Stimulated activated CD8-positive, alpha-beta memory T cell treated with anti-CD3 and anti-CD28 coated beads, Interleukin-15, amount 100 ng/mL, for 4 hours (primary cell): ENCODE measurements at places on chromosomes 5 and 9.

- DNase-seq: no peak
Observed at GRCh38 chr9:98873951-98874371, 66.5 kb downstream of the GALNT12 start.

- no peak for DNase-seq
Observed at GRCh38 chr5:147504535-147504934, 5.3 kb downstream of the DPYSL3 start.

- DNase-seq: no peak
Observed at GRCh38 chr9:37706290-37706689, 47.3 kb upstream of the TRMT10B start.

GRCh38 chr9:98755006-98755618 is 41.2 kb downstream of the ANKS6 start:
- no peak for DNase-seq

DNA sequence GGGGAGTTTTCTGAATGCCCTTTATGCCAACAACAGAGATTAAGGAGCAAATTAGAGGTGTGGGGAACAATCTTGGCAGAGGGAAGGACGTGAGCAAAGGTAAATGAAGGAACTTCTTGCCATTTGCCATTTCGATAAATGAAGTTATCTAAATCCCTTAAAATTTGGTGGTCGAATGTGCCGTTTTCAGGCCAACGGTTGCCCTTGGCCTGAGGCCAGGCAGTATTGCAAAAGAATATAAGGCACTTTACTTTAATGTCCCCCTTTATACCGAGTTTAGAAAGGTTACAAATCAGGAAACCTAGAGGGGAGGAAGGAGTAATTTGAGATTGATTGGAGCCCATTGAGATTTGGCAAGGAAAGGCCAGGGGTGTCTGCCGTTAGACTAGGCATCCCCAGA is 26.3 kb downstream of the C9orf50 start:
- DNase-seq: no peak

- DNase-seq: no peak
Observed at GRCh38 chr9:36318212-36318802, 60.1 kb upstream of the GNE start.

DNA sequence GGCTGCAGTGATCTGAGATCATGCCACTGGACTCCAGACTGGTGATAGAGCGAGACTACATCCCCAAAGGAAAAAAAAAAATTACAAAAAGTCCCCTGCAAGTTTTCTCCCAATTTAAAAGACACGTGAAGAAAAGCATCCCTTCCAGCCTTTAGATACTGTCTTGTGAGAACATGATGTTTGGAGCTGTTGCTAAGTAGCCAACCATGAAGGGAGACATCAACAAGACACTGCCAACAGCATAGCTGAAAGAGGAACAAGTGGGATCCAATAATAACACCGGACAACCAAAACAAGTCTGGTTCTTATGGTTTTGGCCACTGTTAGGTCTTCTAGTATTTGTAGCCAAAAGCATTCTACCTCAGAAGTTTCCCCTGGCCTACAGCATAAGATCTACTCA is 118.9 kb upstream of the CCDC180 start:
- no peak for DNase-seq

DNA sequence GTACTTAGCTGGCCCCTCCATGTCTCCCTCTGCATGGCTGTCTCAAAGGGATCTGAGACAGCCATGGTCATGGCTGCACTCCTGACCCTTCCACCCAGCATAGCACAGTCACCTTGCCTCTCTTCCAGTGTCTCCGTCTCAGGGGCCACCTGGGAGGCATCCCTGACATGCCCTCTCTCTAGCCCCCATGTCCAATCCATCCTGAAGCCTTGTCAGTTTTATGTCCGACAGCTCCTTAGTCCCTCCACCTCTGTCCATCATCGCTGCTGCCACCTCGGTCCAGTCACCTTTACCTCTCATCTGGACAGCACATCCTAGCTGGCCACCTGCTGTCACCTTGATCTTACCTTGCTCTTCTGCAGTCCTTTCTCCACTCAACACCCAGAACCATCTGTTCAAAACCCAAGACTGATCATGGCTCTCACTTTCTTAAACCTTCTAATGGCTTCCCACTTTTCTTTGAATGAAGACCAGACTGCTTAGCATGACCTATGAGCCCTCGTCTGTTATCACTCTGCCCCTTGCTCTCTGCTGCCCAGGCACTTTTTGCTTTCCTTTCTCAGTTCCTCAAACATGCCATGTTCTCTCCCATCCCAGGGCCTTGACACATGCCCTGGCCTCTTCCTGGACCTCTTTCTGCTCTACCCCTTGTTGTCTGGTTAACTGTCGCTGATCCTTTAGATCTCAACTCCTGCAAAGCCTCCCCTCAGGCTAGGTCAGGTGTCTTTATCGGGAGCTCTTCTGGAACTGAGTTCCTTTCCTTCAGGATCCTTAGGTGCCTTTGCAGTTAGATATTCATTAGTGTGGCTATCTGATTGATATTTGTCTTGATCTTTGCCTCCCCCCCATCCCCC is 181.8 kb upstream of the PITX1 start:
- DNase-seq: no peak

GRCh38 chr5:53233645-53234405 is 124.3 kb upstream of the MOCS2 start:
- DNase-seq: no peak

- DNase-seq: no peak
Observed at GRCh38 chr9:38030658-38031057, 38.4 kb downstream of the SHB start.

GRCh38 chr5:491119-491855 is 33.0 kb downstream of the SLC9A3 start:
- no peak for DNase-seq

DNA sequence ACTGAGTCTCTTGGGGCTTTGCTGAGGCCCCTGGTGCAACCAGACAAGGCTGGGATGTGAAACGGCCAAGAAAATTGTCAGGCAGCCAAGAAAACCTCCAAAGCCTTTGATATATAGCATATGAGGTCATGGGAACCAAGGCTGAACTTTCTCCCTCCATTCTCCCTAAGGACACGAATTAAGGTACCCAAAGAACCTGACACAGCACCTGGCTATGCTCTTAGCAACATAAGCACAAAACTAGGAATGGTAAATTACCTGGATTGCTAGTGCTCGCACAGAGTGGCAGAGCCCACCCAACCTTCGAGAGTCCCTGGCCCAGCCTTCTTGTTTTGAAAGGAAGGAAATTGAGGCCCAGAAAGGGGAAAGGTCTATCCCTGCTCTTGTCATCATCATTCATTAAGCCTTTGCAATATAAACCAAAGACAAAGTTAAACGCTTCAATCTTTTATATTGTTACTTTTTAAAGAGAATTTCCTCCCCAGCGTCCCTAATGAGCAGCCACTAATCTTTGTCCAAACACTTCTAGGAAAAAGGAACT is 220.0 kb upstream of the NR4A3 start:
- DNase-seq: no peak

- DNase-seq: no peak
Observed at GRCh38 chr5:149320791-149321330, 24.4 kb upstream of the GRPEL2 start.

GRCh38 chr9:94675008-94675881 is 35.9 kb upstream of the FBP1 start:
- no peak for DNase-seq

GRCh38 chr5:149614034-149614907 is 33.0 kb downstream of the ARHGEF37 start:
- no peak for DNase-seq

- no peak for DNase-seq
Observed at GRCh38 chr5:108655750-108656450, 91.8 kb upstream of the FER start.

GRCh38 chr5:8471581-8471980 is 602.6 kb downstream of the MTRR start:
- DNase-seq: no peak

DNA sequence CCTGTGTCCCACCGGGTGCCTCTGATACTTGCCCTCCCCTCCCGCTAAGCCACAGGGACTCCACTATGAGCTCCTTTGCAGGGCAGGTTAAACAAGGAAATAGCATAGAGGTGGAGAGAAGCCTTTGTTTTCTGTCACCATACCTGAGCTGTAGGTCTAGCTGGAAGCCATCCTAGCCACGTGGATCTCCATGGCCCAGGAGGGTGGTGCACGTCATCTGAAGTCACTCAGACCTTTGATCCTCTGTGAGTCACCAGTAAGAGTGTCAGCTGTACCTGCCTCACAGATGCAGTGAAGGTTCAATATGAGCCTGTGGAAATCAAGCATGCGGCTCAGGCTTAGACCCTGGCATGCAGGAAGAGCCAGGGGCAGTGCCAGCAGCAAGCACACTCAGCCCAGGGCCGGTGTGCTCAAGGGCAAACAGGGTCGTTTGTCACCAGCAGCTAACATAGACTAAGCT is 55.1 kb downstream of the ASS1 start:
- no peak for DNase-seq

- no peak for DNase-seq
Observed at GRCh38 chr5:80987078-80987766, 27.1 kb downstream of the RASGRF2 start.

DNA sequence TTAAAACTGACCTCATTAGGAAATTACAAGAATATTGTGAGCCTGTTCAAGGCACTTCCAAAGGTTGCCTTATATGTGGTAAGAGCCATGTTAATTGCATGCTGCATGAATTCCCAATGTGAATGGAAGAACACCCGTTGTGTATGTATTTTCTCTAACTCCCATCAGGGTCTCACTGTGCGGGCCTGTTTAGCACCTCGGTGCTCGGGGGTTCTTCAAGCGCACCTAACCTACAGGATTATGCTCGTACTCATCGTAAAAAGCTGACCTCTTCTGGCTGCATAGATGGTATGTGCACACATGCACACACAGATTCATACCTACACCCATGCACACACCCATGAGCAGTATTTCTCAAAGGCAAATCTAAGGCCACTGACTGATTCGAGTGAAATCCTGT is 66.1 kb downstream of the PPIP5K2 start:
- no peak for DNase-seq

DNA sequence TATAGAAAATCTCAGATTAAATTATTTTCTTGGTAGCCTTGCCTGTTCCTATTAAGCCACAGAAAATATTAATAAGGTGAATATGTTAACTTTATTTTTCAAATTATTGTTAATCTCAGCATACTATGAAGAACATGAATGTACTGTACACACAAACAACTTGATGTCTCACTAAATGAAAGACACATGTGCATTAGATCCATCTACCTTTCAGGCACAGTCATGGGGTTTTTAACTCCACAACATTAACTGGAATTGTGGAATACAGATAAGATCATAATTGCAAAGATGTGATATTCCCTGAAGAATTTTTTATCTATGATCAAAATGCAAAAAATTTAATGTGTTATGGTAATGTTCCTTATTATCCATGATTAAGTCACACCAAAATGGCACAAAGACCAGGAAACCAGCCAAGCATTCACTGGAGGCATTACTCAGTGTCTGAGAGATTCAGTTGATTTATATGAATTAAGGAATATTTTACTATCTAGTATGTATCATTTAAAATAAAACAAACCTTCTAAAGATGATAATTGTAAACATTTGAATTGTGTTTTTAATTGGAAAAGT is 150.0 kb upstream of the VCAN start:
- no peak for DNase-seq

DNA sequence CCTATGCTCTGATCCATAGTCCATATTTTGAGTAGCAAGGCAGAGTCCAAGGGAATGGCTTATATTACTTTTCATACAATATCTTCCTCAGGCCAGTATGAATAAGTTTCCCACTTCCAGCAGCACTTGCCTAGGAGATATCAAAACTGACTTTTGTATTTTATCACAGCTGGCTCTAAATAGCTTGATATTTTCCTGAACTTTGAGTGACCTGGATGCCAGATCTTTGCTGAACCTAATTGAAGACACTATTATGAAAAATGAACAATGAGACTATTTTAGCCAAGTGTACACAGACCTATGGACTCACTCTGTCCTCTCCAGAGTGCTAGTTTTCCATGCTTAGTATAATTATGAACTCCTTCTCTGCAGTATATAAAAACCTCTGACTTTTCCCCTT is 475.6 kb upstream of the PTGER4 start:
- no peak for DNase-seq

GRCh38 chr9:4859035-4859434 is 66.3 kb downstream of the RCL1 start:
- DNase-seq: no peak

- no peak for DNase-seq
Observed at GRCh38 chr5:152632360-152632759, 227.3 kb upstream of the NMUR2 start.

DNA sequence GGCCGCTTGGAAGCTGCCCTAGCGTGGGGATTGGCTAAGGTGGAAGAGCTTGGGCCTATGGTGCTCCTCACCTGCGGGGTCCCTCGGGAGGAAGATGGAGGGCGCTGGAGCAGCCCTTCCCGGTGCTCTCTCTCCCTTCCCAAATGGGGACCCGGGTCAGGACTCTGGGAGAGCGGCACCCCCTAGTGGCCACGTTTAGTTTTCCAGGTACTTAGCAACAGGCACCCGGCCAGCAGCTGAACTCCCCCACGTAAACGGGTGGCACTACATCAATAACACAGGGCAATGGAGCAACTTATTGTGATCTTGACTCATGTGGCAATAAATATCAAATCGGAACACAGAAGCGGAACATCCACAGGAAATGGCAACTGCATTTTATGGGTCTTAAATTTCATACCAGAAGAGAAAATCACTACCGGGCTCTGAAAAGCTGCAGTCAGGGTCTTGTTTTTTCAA is 316.6 kb downstream of the AGTPBP1 start:
- DNase-seq: no peak

DNA sequence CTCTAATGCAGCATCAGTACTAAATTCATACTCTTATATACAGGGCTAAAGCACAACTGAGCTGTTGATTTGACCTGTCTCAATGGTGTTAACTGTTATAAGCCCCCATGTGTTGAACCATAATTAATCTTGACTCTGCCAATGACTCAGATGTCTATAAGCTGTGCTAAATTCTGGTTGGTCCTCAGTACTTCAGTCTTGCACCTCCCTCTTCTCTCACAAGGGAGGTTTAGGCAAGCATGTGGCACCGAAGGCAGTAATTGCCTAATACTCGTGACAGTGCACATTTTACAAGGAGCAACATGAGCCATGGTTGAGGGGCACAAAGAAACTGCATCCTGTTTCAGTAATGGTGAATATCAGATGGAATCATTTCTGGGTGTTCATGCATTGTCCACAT is 255.9 kb downstream of the TRPM3 start:
- DNase-seq: no peak

DNA sequence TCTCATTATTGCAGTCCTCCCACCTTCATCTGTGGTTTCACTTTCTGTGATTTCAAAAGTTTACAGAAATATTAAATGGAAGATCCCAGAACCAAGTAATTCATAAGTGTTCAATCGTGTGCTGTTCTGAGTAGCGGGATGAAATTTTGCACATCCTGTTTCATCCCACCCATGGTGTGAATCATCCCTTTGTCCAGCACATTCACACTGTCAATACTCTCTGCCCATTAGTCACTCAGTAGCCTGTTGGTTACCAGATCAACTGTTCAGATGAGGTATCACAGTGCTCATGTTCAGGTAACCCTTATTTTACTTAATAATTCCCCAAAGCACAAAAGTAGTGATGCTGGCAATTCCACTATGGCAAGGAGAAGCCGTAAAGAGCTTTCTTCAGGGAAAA is 26.8 kb downstream of the FAM81B start:
- no peak for DNase-seq
